IMR-90 (cell line): ENCODE measurements at places on chromosomes 16 and 17. TPM values are rescaled to one million over a fixed set of nuclear protein-coding genes. Genes with fewer than 3 reads are reported as not detected.

DNA sequence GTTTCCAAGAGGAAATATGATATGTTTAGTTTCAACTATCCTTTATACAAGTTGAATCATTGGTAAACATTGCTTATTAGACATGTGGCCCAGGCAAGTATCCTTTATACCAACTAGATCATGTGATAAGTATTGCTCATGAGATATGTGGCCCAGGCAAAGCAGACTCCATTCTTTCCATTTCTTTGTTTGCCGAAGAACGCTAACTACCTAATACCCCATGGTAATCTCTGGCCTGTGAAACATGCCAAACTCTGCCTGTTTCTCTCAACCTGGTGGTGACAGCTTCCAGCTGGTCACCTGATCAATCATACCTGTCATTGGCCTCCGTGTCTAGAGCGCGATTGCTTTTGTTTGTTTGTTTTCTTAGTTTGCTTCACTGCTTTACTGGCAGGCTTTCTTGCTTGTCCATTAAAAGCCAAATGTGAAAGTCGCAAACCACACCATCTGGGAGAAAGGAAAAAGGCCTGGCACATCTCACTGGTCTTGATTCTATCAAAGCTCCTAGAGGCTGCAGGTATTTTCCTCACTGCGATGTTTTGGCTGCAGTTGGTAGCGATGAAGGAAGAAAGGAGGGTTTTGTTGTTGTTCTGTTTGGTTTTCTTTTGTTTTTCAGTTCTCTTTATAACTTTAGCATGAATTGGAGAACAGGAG, 686.2 kb downstream of the KCNJ2 start:
- no peaks in the 10 kb centered on the region for H3K27me3 ChIP-seq
- DNase-seq: peak; percentile 90
- peak overlapping the region; percentile 7; the same call in 1 of the 2 replicates for H3K4me3 ChIP-seq
- peak overlapping the region; percentile 82 for H3K27ac ChIP-seq
- H3K36me3 ChIP-seq: no peaks in the 10 kb centered on the region

DNA sequence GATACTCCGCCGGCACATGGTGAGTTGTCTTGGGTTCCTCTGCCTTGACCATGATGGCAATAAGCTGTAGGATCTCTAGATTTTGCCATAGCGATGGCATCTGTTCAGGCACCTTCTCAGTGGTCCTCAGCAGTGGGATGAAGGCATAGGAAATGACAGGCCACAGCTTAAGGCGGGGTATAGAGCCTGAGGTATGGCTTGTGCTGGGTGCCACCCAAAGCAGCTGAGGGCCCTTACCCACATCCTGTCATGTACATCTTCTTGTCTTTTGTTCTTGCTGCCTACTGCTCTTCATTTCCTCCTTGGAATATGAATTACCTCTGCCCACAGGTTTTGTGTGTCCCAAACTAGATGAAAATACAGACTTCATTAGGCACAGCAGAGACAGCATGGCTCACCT, 29.5 kb downstream of the KAT7 start:
- H3K4me1 ChIP-seq: peaks cover 3% of the 10 kb centered on the region
- H3K27me3 ChIP-seq: no peaks in the 10 kb centered on the region
- H3K4me3 ChIP-seq: no peak overlapping the region
- H3K36me3 ChIP-seq: peaks cover 33% of the 10 kb centered on the region

GRCh38 chr17:40613467-40614154, 34.0 kb downstream of the SMARCE1 start:
- H3K36me3 ChIP-seq: no peaks in the 10 kb centered on the region
- no peak overlapping the region for H3K27ac ChIP-seq

The MAF gene
- under 0.01 TPM in 2 replicates for total RNA-seq
